LHCN-M2 (cell line): ENCODE measurements at places on chromosomes 2 and 18. TPM values are rescaled to one million over a fixed set of nuclear protein-coding genes. Genes with fewer than 3 reads are reported as not detected.

GRCh38 chr2:102726128-102727087 lies 35.4 kb upstream of the TMEM182 start:
- DNase-seq, result no peak

The CNRIP1 gene
- 31.6 and 36.4 TPM in 2 replicates for total RNA-seq

The GALR1 gene
- total RNA-seq, result not detected in 2 replicates

GRCh38 chr18:78526275-78526674 lies 453.3 kb upstream of the SALL3 start:
- no peak for DNase-seq

The RAPGEF4 gene
- total RNA-seq, result 0.23 and 0.26 TPM in 2 replicates

DNA sequence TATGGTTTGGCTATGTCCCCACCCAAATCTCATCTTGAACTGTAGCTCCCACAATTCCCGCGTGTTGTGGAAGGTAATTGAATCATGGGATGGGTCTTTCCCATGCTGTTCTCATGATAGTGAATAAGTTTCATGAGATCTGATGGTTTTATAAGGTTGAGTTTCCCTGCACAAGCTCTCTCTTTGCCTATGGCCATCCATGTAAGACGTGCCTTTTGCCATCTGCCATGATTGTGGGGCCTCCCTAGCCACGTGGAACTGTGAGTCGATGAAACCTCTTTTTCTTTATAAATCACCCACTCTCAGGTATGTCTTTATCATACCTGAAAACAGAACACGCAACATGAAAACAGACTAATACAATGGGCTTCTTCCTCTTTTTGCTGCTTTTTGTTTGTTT lies 11.2 kb upstream of the C1D start:
- no peak for DNase-seq

DNA sequence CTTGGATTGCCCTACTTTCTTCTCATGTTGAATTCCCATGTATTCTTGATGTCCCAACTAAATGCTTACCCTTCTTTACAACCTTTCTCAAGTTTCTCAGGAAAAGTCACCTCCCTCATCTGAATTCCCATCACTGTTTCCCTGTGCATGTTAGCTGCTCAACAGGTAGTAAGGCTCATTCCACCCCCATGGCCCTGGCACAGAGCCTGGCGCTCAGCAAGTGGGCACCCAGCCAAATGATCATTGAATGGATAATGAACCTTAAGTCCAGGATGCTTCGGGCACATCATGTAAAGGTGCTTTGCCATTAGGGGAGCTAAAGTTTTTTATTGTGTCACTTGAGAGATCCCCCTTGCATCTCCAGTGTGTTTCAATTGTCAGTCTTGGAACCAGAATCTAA lies 124.0 kb downstream of the PKP4 start:
- no peak for DNase-seq

DNA sequence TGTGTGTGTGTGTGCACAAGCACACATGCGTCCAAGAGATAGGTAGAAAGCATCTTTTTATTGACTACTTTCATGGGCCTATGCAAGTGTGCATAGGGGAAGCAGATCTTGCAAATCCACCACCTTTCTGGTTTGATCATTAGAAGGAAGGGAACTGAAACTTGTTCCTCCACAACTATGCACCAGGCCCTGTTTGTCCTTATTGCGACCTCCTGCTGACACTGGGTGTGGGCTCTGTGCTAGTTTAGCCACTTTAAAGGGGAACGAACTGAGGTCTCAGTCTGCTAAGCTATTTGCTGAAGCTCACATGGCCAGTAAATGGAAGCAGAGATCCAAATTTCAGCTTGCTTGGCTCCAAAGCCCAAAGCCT lies 32.1 kb upstream of the INSIG2 start:
- DNase-seq, result no peak

The CDH2 gene
- total RNA-seq, result 30.3 and 31.1 TPM in 2 replicates

The GAREM1 gene
- total RNA-seq, result 3.1 and 3.8 TPM in 2 replicates

GRCh38 chr2:146077156-146077555 lies 1557.2 kb upstream of the ZEB2 start:
- DNase-seq, result no peak
